ENCODE measurements at places on chromosomes 16 and 17.
A peak's percentile ranks its signal among the peaks of the same experiment; 100 is the strongest.

- no peak for DNase-seq
Observed at GRCh38 chr17:29575511-29576213, 7.2 kb downstream of the TP53I13 start.

DNA sequence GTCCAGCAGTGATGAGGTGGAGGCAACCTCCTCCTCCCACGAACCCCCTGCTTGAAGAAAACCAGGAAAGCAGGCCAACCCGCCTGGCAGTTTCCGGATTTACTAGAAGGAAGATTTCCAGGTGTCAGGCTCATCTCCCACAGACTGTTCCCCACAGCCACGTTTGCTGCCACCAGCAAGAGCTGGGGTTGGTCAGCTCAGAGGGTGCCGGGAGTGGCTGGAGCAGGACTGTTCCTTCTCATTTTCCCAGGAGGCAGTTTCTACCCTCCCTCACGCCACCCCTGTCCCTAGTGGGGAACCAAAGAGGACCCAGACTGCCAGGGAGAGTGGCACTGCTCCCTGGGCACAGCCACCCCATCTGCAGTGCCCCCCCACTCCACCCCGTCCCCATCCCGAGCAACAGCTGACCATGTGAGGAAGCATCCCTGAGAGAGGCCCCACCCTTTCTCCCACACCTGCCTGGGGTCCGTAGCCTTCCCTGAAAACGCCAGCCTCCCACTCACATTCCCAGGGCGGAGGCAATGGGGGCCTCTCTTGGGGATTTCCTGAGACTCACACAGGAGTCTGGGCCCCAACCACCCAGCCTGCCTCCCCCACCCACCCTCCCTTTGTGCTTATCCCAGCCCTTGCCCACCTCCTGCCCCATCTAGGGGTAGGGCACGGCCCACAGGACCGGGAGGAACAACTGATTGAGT, 5.9 kb downstream of the KRT17 start:
- no peak for DNase-seq

GRCh38 chr17:18932360-18933055, 19.5 kb upstream of the SLC5A10 start:
- DNase-seq: no peak

DNA sequence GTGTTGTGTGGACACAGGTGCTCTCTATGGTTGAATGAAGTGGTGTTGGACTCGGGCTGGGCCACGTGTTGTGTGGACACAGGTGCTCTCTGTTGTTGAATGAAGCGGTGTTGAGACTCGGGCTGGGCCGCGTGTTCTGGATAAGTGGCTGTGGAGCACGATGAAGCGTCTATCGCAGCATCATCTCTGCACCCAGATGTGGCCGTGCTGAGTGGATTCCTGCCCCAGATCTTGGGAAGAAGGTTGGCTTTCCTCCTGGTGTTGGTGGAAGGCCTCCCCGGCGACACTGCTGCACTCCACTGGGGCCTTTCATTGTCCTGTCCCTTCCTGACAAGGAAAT, 69.1 kb downstream of the RPTOR start:
- no peak for DNase-seq

DNA sequence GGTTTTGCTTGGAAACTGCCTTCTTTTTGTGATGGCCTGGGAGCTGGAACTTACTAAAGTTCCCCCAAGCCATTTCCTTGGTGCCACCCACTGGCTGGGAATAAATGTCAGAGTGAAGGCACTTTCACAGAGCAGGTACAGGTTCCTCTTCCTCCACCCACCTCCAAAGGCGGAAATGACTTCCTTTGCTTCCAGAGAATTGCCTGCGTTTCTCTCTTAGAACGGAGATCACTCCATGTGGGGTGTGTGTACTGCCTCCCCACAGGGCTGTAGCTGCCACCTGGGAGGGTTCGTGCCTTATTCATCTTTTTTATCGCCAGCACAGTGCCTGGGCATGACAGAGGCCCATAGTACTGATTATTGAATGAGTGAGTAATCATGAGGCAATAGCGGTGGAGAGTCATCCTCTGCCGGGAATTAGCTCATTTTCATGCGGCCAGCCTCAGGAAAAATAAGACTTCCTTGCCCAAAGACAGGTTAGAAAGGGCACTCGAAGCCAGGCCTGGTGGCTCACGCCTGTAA, 32.2 kb upstream of the HAS3 start:
- no peak for DNase-seq

GRCh38 chr16:59510008-59510424, 775.9 kb upstream of the GOT2 start:
- no peak for DNase-seq

DNA sequence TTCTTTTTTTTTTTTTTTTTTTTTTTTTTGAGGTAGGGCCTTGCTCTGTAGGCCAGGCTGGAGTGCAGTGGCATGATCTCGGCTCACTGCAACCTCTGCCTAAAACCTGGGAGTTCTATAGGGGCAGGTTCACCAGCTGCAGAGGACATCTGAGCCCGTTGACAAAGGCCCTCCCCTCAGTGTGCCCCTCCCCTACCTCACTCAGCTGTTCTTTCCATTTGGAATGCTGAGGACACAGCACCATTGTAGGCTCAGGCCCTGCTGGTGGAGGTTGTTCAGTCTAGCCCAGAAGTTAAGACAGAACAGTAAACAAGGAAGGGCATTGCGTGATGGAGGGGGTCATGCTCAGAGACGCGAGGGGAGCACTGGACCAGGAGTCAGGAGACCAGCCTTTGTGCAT, 21.8 kb upstream of the KIF19 start:
- DNase-seq: no peak

DNA sequence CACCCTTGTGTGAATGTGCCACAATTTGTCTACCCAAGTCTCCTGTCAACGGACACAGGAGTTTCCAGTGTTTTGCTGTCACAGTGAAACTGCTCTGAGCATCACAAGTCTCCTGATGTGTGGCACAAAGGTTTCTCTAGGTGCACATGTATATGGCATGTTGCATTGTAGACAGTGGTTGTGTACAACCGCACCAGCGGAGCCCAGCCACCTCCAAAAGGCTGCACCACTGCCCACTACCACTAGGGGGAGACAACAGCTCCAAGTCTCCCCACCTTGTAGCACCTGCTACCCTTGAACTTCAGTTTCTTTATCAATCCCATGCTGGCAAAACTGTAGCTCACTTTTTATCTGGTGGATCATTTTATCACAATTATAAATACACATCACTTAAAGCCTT, 95.5 kb upstream of the ZNF469 start:
- no peak for DNase-seq

DNA sequence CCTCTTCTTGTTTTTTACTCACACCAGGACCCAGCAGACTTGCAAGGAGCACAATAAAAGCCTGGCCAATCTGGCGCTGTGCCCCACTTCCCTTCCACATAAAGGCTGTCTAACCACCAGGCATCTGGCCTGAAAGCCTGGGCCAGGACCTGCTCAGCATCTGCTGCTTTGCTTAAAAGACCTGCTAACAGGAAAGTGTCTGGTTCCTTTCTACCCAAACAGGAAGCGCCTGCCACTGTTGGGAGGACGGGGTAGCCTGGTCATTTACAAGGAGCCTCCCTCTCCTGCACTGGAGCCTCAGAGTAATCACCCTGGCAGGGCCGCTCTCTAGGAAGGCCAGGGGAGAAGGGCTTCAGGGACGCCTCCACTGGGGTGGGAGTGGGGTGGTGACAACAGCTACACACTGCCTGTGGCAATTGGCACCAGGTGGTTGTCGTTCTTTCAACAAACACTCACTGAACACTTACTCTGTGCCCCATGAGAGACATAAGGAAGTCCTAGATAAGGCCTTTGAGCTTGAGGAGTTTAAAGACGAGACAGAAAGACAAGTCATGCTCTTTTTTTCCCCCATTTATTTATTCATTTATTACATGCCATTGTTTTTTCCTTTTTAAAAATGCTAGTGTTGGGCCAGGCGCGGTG, 6.3 kb upstream of the MMP28 start:
- DNase-seq: peak; percentile 98

DNA sequence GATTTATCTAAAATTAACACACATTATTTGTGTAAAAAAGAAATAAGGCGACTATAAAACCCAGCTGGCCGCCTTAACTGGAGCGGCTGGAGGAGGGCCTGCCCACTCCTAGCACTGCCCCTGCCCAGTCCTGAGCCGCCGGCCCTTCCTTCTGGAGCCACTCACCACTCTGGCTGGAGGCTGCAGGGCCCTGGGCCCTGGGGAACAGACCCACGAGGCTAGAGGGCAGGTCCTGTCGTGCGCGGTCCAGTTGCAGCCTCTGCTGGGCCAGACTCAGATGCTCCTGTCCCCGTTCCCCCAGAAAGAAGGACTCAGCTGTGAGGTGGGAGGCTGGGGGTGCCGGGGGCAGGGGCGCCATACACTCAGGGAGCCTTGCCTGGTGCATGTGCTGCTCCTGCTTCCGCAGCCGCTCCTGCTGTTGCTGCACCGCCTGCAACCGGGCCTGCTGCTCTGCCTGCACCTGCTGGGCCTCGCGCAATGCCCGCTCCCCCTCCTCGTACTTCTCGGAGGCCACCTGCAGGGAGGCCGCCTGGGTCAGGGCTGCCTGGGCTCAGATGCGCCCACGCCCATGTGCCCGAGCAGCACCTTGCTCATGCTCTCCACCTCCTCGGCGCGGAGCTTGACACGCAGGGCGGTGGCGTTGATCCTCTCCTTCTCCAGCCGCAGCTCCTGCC, 9.0 kb upstream of the MRPL38 start:
- no peak for DNase-seq

DNA sequence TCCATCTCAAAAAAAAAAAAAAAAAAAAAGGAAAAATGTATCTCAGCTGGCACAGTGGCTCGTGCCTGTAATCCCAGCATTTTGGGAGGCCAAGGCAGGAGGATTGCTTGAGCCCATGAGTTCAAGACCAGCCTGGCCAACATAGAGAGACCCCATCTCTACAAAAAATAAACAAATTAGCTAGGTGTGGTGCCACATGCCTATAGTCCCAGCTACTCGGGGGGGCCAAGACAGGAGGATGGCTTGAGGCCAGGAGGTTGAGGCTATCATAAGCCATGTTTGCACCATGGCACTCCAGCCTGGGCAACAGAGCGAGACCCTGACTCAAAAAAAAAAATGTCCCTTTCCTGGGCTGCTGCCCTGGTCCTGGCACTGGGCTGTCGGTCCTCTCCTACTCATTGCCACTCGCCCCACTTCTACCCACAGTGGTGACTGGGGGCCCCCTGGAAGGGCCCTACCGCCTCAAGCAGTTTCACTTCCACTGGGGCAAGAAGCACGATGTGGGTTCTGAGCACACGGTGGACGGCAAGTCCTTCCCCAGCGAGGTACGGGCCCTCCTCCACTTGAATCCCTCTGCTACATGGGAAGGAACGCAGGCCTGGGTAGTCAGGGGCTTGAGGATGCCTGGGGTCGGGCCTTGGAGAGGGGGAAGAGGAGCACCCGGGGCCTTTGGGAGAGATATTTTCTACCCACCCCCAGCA, 6.1 kb downstream of the CA7 start:
- no peak for DNase-seq

DNA sequence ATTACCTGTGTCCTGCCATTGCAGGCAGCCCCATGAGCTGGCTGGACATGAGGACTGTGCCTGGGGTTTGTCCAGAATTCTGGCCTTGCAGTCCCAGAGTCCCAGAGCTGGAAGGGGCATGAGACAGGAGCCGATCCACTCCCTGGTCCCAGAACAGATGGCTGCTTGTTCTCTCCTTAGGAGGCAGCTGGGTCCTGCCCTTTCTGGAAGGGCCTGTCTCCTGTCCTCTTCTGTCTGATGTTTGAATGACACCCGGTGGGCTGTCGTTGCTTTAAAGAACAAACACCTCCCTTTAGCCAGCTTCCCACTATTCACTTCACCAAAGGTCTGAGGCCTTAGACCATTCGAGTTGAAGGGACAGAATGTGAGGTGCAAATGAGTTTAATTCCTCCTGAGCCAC, 63.8 kb downstream of the RAP1GAP2 start:
- DNase-seq: no peak
